ENCODE measurements at places on chromosomes 11 and 22. TPM values are rescaled to one million over a fixed set of nuclear protein-coding genes. Genes with fewer than 3 reads are reported as not detected.

The RTN4RL2 gene
- under 0.01 TPM for total RNA-seq

The CERK gene
- total RNA-seq = 37.2 TPM

The SHANK3 gene
- total RNA-seq = 0.43 TPM

The RIMBP3B gene
- under 0.01 TPM for total RNA-seq

The MS4A3 gene
- not detected for total RNA-seq

The LRRC75B gene
- 4.9 TPM for total RNA-seq

The MMP1 gene
- total RNA-seq = 3.1 TPM

The C11orf91 gene
- total RNA-seq = not detected

The GAL3ST1 gene
- not detected for total RNA-seq

The SCGB2A2 gene
- not detected for total RNA-seq

The CSF2RB gene
- under 0.01 TPM for total RNA-seq

The ASCL2 gene
- total RNA-seq = not detected

The SLC22A25 gene
- not detected for total RNA-seq

The E2F8 gene
- total RNA-seq = not detected

The CWF19L2 gene
- total RNA-seq = 12.8 TPM

The OR10A4 gene
- total RNA-seq = not detected

The ZMAT5 gene
- 20.3 TPM for total RNA-seq
